ENCODE measurements at places on chromosomes 12 and 14.

DNA sequence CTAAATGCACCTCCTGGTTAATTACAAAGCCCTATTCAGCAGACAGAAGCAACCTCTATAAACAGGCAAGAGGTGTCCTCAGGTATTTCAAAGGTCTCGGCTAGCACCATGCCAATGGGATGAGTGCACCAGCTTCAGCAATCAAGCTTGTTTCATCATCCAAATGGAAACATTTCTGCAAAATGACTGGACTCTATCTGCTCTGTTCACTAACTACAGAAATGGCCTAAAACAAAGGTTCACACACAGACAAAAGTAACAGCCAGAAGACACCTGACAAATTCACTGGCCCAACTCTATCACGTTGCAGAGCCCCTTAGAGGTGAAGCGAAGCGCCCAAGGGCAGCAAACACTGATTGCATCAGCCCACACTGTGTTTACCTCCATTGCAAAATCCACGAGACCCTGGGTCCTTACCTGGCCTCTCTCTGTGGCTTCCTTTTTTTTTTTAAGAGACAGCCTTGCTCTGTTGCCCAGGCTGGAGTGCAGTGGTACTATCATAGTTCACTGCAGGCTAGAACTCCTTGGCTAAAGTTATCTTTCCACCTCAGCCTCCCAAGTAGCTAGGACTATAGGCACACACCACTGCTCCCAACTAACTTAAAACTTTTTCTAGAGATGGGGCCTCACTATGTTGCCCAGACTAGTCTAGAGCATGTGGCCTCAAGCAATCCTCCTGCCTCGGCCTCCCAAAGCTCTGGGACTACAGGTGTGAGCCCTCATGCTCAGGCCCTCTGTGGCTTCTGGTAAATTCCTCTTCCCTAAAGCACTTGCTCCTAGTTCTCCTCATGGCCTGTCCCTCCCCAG is 8.5 kb upstream of the SYNE3 start:
- DNase-seq, result no peak

- no peak for DNase-seq
These were observed 357.9 kb downstream of the BCL11B start for GRCh38 chr14:98913967-98914650.

- DNase-seq, result no peak
These were observed 205.2 kb downstream of the PAX9 start for GRCh38 chr14:36866867-36867266.

GRCh38 chr12:18439541-18439940 is 178.2 kb downstream of the PIK3C2G start:
- DNase-seq, result no peak

GRCh38 chr12:90859591-90859990 is 95.4 kb downstream of the CCER1 start:
- no peak for DNase-seq

DNA sequence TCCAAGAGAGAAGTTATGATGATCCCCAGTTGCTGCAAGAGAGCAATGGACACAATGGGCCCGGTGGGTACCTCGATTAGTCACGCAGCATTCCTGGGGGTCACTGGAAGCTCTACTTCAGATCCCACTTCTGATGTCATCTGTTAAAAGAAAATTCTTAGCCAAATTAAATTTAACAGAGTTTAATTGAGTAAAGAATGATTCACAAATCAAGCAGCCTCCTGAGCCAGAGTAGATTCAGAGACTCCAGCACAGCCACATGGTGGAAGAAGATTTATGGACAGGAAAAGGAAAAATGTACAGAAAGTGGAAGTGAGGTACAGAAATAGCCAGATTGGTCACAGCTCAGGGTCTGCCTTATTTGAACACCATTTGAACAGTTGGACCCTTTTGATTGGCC is 107.5 kb downstream of the SPTSSA start:
- no peak for DNase-seq
